NCI-H2171 (cell line): ENCODE measurements at places on chromosomes 5 and 9.

GRCh38 chr5:160188141-160189015 lies 40.9 kb upstream of the FABP6 start:
- no peak for DNase-seq

GRCh38 chr9:131679261-131680020 lies 60.4 kb downstream of the RAPGEF1 start:
- DNase-seq: no peak

- no peak for DNase-seq
These were observed 23.8 kb upstream of the CAMLG start for GRCh38 chr5:134714541-134714940.

- DNase-seq: no peak
These were observed 59.4 kb downstream of the DAP start for GRCh38 chr5:10701567-10702039.

DNA sequence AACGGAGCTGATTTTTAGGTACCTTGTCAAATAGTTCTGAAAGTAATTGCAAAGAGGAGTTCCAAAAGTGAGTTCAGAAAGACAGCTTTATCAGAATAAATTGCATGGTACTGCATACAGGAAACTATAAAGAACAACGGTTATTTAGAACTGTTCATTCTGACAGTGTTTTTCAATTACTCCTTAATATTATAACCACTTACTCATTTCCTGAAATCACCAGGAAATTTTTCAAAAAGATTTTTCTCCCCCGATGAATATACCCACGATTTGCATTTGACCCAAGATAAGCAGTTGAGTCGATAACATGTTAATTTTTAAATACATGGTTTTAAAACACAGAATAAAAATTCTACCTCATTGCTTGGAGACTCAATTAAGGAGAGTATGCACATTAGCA lies 9.4 kb downstream of the DOCK8 start:
- DNase-seq: no peak

DNA sequence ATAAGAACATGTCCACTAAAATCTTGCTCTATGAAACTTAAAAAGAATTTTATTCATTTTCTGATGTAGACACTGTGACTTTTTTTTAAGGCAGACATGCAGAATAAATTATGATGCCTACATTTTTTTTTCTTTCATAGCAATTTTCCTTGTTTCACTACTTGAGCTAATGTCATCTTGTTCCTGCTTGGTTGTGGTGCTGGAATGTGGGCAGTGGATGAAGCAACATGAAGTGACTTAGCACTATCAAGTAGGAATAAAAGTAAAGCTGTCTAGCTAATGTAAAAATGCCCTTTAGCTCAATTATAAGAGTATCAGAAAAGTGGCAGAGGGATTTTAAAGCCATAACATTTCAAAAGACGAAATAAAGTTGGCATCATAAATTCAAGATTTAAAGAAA lies 191.0 kb downstream of the ADAMTS6 start:
- no peak for DNase-seq
